ENCODE measurements at places on chromosomes 2 and 18. TPM values are rescaled to one million over a fixed set of nuclear protein-coding genes. Genes with fewer than 3 reads are reported as not detected.

HYCC2 gene
- 6.9 TPM for total RNA-seq

ARHGEF33 gene
- 0.46 TPM for total RNA-seq

LYPD6B gene
- total RNA-seq, result 5.3 TPM

ANKRD62 gene
- not detected for total RNA-seq

GEN1 gene
- total RNA-seq, result 9.1 TPM

ABI2 gene
- 28.8 TPM for total RNA-seq

NBAS gene
- total RNA-seq, result 60.3 TPM

RFTN2 gene
- total RNA-seq, result under 0.01 TPM

TACR1 gene
- total RNA-seq, result 0.21 TPM

GKN2 gene
- not detected for total RNA-seq

MAB21L4 gene
- total RNA-seq, result 2.5 TPM

C1QL2 gene
- total RNA-seq, result not detected

Data from kidney epithelial cell (primary cell).